T follicular helper cell (primary cell): ENCODE measurements at places on chromosomes 11 and 22.

- DNase-seq: no peak
These were observed 49.7 kb downstream of the RBFOX2 start for GRCh38 chr22:35978889-35979288.

DNA sequence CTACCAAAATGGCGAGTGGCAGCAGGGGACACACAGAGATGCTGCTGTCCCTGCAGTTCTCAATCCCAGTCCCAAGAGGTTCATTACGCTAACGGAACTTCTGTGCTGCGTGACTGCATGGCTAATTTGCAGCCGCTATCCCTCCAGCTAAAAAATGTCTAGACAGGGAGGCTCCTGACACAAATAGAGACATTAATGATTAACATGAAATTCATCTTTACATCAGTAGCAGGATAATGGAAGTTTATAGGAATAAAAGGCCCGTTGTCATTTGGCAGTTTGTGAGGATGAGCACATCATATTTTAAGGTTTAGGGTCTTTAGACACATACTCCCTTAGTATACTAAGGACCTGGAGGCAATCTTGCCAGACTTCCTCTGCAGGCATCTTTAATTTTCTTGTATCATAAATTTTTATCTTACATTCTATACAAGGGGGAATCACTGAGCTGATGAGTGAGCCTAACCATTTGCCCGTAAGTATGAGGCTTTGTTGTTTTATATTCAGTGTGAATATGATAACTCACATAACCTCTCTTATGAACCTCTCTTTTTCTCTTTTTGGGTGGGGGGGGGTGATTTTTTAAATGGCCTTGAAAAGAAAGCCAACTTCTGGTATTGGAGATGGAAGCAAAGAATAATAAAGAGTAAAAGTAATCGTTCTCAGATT is 99.8 kb upstream of the OR9G4 start:
- DNase-seq: no peak

DNA sequence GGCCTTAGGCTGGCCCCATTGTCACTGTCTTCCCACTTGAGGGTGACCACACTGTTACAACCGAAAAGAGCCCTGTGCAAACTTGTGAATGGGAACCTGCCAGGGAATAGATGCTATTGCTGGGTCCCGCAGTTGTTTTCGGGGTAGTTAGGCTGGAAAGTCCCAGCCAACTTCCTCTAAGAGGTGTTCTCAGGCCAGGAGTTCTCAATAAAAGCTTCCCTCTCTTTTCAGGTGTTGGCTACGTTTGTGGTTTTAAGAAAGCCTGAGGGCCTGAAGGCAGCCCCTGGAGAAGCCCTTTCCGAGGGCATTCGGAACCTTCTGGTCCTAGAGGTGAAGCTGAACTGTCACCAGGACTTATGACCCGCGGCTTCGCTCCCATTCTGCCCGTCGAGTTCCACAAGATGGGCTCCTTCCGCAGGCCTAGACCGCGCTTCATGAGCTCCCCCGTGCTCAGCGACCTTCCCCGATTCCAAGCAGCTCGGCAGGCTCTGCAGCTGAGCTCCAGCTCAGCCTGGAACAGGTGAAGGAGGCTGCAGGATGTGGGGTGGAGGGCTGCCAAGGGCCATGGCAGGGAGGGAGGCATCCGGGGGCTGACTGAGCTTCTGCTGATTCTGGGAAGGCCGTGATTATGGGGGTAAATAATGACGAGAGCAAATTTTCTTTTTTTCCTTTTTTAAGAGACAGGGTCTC is 104.8 kb downstream of the PRR5L start:
- no peak for DNase-seq

DNA sequence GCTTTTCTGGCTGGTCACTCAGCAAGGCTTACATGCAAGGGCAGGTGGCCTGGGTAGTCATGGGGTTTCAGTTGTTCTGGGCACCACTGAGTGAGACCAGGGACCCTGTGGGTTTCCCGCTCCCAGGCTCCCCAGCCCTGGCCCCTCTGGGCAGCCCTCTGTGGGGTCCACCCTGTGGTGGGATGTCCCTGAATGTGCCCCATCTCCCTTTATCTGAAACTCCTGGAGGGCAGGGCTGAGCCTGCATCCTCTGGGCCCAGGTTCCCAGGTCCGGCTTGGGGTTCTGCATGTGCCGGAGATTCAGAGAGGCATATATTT is 1041.0 kb downstream of the BRD1 start:
- no peak for DNase-seq

- no peak for DNase-seq
These were observed 640.0 kb upstream of the ANO5 start for GRCh38 chr11:21552911-21553310.

GRCh38 chr22:26172389-26172990 is 3.2 kb downstream of the SEZ6L start:
- DNase-seq: no peak

GRCh38 chr11:15107730-15108515 is 6.8 kb upstream of the INSC start:
- no peak for DNase-seq

GRCh38 chr11:19173964-19174638 is 27.7 kb downstream of the CSRP3 start:
- no peak for DNase-seq

DNA sequence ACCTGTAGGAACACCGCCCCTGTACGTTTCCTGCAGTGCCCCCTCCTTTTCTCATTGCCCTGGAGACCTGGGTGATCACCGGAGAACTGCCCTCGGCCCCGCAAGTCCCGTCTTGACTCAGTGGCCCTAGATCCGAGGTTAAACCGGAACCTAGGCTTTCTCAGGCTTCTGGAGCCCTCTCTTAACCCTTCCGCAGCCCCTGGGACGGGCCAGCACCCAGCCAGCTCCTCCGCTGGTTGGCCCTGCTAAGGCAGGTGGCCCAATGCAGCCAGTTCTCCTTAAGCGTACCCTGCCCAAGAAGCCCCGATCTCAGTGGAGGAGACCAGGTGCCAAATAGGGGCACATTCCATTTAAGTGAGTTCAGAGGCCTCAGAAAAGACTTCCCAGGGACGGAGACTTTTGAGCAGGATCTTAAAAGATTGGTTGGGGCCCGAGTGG is 776 bp downstream of the NLRX1 start:
- DNase-seq: no peak

DNA sequence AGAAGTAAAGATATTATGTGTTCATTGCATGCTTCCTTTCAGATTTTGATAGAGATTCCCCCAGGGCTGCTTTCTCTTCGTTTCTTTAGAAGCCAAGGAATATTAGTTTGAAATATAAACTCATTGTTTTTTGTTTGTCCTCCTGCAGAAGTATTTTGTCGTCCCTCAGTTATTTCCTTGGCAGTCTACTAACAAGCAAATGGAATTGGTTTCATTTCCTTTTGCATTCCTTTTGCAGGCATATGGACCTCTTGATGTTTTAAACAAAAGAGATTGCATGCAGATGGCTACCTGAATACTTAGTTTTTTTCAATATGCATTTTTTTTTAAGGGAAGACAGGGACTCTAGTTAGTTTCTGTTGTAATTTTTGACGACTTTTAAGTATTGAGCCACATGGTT is 62.2 kb downstream of the BCL2L13 start:
- no peak for DNase-seq

GRCh38 chr11:34613015-34613414 is 7.9 kb upstream of the EHF start:
- no peak for DNase-seq

DNA sequence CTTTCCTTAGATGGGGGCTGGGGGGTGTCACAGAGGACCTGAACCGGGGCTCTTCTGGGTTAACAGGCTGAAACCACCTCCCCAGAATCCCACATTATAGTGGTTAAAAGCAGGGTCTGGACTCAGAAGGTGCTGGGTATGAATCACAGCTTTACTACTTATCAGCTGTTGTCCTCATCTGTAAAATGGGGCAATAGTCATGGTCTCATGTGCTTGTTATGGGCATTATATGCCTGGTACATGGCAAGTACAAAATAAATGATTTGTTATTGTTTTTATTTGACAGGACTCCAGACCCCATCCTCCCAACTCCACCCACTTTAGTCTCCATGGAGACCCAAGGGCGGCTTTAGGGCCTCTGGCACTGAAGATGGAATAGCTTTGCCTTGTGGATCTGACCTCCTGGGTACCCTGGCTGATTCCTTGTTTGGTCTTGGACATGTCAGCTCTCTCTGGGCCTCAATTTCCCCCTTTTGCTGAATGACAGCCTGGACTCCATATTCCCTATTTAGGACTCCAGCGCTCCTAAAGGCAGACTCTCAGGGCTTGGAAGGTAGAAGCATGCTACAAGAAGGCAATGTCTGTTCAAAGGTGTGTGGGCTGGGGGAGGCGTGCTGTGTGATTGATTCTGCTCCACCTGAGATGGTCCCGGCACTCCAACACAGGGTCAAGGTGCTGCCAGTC is 812 bp upstream of the SMTN start:
- DNase-seq: no peak

- DNase-seq: no peak
These were observed 34.0 kb downstream of the SIK3 start for GRCh38 chr11:117064275-117064674.

- no peak for DNase-seq
These were observed 188.4 kb downstream of the SPON1 start for GRCh38 chr11:14150878-14151277.

DNA sequence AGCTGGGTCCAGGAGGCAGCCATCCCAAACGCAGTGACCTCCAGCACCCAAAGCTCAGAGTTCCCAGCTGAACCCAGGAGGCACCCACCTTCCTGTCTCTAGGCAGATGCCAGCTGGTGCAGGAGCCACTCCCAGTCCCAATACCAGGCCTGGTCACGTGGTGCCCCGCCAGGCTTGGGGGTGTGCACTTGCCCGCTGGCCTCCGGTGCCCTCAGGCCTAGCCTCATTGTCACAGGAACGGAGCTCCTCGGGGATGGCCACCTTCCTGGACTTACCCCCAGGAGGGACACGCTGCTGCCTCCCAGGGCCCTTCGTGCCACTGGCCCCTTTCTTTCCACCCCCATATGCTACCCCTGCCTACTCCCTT is 4.6 kb downstream of the BID start:
- no peak for DNase-seq
